ENCODE measurements at places on chromosomes 6 and 20.

DNA sequence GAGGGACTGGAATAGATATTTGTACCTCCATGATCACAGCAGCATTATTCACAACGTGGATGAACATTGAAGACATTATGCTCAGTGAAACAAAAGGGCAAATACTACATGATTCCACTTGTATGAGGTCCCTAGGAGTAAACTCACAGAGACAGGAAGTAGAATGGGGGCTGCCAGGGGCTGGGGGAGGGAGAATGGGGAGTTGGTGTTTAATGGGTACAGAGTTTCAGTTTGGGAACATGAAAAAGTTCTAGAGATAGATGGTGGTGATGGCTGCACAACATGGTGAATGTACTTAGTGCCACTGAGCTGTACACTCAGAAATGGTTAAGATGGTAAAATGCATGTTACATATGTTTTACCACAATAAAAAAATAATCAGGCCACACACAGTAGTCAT lies 164.3 kb upstream of the RREB1 start:
- no peak for DNase-seq

- no peak for DNase-seq
Observed at GRCh38 chr6:74458536-74458935, 747.3 kb downstream of the COL12A1 start.

DNA sequence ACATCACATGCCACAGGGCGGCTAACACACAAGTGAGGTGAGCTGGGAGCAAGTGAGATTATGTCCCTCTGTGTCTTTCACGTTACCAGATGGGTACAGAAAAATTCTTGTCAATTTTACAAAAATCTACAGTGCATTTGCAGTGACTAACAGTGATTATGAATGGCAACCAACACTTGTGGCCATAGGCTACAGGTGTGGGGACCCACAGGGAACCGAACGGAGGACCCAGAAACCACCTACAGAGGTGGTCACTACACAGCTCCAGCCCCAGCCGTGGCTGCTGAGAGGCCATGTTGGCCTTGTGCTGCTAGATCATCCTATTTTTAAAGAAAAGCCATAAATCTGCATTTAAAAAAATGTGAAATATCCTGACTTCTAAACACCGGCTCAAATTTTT lies 50.2 kb downstream of the FYN start:
- no peak for DNase-seq

DNA sequence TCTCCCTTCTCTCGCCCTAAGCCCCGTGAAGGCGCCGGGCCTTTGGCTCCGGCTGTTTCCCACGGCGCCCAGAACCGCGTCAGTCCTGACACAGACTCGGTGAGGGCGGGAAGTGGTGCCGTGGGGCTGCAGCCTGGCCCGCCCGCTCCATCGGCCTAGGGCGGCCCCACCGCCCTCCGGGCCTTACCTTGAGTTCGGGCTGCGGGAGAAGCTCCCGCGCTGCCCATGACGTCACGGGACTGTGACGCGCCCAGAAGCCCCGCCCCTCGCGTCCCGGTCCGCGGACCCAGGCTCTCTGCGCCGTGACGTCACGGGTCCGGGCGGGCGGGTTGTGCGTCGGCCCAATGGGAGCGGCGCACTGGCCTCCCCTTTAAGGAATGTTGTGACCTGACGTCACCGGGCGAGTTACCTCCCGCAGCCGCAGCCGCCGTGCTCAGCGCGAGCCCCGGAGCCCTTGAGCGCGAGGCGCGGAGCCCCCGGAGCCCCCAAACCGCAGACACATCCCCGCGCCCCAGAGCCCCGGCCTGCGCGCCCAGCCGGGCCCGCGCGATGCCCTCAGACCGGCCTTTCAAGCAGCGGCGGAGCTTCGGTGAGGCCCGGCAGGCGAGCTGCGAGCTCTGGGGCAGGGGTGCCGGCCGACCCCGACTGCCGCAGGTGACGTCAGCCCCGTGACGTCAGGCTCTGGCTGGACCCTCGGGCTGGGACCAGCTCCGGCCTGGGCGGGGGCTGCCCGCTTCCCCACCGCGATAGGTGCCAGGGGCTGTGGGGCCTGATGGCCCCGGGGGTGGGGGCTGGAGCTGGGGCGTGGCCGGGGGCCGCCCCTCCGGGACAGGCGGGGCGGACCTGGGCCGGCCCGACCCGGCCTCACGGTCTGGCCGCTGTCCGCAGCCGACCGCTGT lies at the start of gene MAP1LC3A:
Gene MAP1LC3A, plus strand, starts transcription at position 399 of the 899 bp plus-strand sequence. Its CDS starts 151 bp downstream, at position 550.
- DNase-seq: peak; percentile 98

DNA sequence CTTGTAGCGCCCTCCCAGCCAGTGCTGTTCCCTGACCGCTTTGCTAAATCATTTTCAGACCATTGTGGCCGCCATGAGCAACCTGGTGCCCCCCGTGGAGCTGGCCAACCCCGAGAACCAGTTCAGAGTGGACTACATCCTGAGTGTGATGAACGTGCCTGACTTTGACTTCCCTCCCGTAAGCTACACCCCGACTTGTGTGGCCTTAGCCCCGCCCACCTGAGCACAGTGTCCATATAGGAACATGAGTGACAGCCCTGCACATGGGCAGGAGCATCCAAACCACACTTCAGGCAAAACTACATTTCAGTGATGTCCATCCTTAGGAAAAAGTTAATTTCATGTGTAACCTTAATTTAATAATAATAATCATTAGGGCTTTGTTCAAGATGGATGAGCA lies 51.1 kb downstream of the GNAS start:
- no peak for DNase-seq

DNA sequence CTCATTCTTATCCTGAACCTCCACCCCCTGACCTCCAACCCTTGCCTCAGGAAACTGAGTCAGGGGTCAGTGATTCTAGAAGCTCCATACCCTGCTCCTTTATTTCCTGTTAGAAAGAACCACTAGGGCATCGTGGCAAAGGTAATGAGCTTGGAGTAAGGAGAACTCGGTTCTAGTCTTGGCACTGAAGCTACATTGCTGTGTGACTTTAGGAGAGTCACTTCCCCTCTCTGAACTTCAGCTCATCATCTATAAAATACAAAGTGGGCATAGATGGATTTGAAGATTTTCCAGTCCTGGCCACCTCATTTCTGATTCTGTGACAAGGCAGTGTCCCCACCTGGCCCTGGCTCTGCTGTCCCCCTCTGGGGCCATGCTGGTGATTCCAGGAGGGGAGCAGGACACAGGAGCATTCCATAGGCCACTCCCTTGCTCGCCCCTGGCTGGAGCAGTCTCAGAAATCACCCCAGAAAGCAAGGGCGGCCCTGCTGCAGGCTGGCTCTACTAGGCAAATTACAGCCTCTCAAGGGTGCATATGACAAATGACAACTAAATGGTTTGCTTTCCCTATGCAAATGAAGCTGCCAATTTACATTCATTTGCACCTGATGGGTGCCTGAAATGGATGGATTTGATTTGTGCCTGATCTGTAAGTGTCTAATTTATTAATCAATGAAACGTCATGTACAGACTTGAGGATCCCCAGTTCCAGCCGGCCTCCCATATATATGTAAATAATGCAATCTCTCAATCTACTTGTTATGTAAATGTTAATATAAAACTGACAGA lies 62.2 kb downstream of the LRFN2 start:
- DNase-seq: no peak

DNA sequence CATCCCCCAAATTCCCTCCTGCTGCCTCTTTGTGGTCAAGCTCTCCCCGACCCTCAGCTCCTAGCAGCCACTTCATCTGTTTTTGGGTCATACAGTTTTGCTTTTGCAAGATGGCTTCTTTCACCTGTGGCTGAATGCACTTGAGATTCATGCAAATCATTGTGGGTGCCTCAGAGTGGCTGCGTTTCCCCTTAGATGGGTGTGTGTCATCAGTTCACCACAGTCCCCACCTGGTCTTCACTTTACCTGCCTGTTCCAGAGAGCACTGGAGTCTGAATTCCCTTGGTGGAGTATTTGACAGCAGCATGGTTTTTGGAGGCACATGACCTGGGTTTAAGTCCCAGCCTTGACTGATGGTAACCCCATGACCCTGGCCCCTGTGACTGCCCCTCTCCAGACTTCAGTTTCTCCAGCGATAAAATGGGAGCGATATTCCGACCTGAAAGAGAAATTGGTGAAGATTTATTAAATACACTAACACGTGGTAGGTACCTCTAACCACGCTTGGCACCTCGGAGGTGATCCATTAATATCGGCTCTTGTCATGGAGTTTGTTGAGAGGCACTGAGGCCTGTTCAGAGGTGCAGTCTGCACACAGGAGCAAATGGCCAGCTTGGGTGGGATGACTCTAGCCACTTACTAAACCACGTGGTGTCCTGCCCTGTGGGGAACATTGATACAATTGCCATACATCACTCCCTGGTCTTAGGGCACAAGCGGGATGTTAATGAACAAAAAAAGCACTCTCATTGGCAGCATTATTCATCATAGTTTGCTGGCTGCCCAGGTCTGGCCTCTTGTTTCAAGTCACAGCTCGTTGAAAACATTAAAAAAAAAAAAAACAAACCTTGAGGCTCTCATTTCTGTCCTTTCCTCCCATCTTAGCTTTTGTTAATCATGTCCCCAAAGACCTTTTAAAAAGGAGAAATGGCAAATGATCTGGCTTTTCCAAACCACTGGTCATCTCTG lies 167.2 kb upstream of the KCNG1 start:
- DNase-seq: no peak

- no peak for DNase-seq
Observed at GRCh38 chr6:170228946-170229310, 62.0 kb downstream of the DLL1 start.

GRCh38 chr20:41345729-41346067 lies 5.1 kb downstream of the LPIN3 start:
- DNase-seq: no peak

GRCh38 chr20:61437280-61438206 lies 185.5 kb downstream of the CDH4 start:
- no peak for DNase-seq

GRCh38 chr6:107977283-107977682 lies 19.3 kb upstream of the SEC63 start:
- DNase-seq: no peak

DNA sequence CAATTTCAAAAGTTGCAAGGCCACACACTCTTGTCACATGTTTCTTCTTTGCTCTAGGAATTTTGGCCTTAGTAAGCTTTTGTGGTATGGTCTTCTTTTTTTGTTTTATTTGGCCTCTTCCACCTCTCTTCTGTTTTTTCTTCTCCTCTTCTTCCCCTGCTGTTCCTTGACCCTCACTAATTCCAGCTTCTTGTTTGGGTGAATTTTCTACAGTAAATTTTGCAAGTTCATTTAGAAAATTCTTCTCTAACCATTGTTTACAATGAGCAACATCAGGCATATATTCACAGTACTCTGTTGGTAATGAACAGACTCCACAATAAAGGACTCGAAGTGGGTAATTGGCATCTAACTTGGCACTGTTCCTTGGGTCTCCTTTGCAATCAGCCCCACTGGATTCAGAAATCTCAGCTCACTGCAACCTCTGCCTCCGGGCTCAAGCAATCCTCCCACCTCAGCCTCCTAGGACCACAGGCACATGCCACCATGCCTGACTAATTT lies 5.0 kb downstream of the ASIP start:
- no peak for DNase-seq

DNA sequence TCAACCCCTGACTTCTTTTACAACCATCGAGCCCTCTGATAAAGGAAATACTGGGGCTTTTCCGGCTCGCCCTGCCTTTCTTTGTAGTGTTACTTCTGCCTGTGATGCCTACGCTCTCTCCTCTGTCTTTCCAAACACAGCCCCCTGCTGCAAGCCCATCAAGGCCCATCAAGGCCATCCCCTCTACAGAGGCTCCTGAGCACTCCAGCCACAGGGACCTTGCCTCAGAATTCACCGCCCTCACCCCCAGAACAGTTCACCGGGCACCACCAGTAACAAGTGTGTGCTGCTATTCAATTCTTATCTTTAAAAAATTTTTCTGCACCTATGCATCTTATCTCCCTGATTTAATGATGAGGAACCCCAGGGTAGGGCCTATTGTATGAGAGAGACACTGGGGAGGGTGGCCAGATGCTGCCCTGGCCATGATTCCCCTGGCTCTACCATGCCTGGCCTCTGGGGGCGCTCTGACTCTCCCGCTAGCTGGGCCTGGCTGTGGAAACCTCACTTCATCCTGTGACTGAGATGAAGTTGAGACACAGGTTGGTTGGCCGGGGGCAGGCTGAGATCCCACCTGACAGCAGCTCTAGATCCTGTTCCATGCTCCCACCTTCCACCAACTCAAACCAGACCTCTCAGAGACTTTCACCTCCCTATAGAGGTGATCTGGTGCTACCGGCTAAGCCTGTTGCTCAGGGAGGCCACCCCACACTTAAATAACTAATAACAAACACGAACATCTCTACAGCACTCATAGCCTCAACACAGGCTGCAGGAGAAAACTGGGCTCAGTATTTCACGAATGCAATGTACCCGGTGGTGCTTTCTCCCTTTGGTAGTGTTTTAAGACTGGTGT lies 19.2 kb upstream of the GLP1R start:
- no peak for DNase-seq

DNA sequence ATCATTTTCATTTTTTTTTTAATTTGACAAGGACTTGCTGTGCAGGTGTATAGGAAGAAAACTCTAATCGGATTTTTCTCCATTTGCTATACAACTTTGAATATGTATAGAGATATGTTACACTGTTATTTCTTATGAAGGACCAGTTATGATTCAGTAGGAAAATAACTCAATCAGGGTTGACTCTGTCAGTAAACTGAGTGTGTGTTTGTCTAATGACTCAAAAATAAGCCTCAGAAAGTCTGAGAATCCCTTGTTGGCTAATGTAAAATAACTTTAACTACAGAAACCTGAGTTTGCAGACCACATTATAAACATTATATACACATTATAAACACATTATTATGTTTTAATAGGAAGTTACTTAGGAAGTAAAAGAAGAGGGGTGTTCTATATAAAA lies 352.6 kb downstream of the RIMS1 start:
- no peak for DNase-seq

DNA sequence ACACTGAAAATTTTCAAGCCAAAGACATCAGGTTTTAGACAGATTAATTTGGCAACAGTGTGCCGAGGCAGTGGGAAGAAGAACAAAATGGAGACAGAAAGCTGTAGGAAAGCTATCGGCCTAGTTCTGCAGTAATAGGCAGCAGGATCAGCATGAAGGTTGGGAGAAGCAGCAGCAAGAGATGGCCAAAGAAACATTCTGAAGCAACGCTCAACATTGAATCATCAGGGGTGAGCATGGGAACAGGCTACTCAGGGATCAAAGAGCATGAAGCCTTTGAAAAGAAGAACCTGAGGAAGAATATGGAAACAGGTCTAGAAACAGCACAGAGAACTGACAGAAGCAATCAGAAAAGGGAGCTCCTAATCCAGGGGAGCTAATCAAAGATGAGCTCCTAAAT lies 7.1 kb upstream of the DST start:
- no peak for DNase-seq

- peak; percentile 55 for DNase-seq
Observed at GRCh38 chr6:142926494-142927270, 18.3 kb downstream of the HIVEP2 start.
